ENCODE measurements at places on chromosomes 3 and 15. TPM values are rescaled to one million over a fixed set of nuclear protein-coding genes. Genes with fewer than 3 reads are reported as not detected.

- DNase-seq, result no peak
Observed at GRCh38 chr3:134299185-134299887, 48.7 kb upstream of the RYK start.

DNA sequence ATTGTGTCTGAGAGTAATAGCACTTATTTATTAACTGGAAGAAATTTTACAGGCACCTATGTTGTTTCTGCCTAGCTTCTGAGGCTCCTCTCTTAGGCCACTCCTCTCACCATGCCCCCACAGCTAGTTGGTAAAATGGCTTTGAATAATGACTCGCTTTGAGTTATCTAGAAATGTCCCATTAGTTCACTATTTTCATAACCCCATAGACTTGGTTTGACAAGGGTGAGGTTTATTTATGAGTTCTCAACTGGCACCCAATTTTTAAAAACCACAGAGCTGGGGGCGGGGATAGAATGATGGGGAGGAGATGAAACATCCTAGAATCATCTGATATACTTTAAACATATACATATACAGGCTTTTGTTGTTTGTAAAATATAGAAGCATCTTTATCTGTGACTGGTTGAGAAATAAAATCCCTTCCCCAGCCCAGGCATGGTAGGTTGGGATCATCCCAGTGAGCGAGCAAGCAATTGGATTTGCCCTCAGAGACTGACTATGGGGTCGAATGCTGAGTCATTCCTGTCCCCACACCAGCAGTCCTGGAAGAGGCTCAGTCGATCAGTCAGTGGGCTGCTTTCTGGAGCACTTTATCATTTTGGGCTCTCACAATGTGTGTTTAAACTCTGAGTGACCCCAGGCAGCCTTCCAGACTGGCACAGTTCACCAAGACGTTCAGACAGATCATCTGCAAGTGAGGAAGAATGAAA is 60.2 kb upstream of the TSEN2 start:
- no peak for DNase-seq

Gene GP9
- total RNA-seq, result not detected

DNA sequence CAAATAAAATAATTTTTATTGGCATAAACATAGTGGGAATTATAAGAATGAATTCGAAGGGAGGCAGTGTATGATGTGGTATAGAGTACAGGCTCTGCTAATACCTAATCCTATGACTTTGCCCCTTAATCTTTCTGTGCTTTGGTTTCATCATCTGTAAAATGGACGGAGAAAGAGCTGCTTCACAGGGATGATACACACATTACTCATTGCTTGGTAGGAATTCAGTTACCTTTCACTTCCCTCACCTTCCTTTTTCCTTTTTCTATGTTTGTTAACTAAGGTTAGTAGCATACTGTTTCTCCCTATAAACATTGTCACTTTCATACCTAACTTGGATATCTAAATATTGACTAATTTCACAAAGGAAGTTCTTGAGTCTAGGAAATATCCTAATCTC is 36.2 kb downstream of the LEKR1 start:
- no peak for DNase-seq

Gene DYNLT2B
- 12.7 TPM for total RNA-seq

Gene DIS3L
- 47.7 TPM for total RNA-seq

Gene GRK7
- not detected for total RNA-seq

Gene WNT7A
- not detected for total RNA-seq

DNA sequence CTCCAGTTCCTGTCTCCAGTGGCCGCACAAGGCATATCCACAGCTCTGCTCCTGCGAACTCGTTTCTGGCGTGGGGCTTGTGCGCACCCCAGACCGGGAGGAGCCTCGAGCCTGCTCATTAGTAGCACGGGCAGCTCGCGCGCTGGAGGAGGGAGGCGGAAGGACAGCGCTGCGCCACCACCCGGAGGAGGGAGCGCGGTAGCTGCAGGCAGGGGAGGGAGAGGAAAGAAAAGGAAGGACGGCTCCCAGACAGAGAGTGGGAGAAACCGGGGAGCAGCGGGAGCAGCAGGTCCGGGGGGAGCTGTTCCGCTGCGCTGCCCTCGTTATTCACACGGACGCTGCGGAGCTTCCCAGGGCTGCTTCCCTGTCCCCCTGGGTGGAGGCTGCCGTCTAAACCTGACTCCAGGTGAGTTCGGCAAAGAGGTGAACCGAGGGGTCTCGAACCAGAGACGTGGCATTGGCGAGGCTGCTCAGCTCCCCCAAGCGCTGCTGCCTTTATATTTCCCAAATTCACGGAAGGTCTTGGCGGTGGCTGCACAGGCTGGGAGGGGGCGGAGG is 121.3 kb upstream of the ZNF717 start:
- no peak for DNase-seq

Gene FILIP1L
- total RNA-seq, result 2.9 TPM
